Left lobe of liver (tissue), 2 donors: ENCODE measurements at places on chromosomes 6 and 20.

DNA sequence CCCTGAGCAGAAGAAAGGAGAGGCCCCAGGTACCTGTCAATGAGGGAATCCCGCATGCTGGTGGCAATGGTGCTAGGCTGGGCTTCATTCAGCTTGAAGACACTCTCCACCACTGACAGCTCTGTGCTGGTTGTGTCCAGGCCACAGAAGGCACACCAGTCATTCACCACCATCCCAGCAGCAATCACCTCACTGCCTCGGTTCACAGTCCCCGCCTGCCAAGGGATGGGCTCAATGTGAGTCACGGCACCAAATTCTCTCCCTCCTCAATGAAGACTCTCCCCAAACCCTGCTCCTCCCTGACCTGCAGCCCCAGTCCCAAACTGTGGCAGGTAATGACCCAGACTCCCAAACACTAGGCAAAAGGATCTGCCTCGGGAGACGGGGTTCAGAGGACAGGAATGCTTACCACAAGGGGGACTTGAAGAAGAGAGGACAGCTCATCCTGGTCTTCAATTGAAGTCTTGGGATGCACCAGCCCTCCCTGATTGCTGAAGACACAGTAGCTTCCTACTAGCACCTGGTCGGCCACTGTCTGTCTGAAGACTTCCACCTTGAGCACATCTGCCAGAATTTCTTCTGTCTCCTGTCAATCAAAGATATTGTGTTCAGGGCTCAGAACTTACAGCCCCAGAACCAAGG is 1.7 kb upstream of the MMP24OS start:
- no peak for DNase-seq

DNA sequence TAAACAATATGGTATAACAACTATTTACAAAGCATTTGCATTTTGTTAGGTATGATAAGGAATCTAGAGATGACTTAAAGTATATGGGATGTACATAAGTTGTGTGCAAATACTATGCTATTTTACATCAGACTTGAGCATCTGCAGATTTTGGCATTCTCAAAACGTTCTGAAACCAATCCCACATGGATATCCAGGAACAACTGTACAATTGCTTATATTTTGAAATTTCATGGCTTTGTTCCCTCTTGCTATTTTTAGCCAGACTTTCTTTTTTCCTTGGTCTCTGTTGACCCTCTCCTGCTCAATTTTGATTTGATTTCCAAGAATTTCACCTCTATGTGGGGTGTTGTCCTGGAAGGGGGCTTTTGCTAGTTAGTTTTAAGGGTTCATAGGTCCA is 32.9 kb upstream of the UST start:
- DNase-seq, result no peak

DNA sequence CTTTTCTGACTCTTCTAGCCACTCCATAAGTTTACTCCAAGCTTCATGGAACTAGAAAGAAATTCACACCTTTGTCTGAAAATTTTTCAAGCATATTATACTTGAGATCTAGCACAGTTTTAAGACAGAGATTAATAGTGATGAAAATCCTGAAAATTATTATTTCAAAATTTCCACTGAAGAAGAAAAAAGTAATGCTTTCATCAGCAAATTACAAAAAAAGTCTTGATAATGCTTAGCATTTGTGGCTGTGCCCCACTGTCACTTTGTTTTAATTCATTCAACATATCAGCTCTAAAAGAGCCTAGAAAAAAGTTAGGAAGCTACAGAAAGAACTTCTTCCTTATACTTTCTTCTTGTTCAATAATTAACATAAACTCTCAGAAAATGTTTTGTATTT is 153.1 kb downstream of the DST start:
- no peak for DNase-seq

GRCh38 chr6:20182926-20183521 is 29.2 kb downstream of the MBOAT1 start:
- no peak for DNase-seq

DNA sequence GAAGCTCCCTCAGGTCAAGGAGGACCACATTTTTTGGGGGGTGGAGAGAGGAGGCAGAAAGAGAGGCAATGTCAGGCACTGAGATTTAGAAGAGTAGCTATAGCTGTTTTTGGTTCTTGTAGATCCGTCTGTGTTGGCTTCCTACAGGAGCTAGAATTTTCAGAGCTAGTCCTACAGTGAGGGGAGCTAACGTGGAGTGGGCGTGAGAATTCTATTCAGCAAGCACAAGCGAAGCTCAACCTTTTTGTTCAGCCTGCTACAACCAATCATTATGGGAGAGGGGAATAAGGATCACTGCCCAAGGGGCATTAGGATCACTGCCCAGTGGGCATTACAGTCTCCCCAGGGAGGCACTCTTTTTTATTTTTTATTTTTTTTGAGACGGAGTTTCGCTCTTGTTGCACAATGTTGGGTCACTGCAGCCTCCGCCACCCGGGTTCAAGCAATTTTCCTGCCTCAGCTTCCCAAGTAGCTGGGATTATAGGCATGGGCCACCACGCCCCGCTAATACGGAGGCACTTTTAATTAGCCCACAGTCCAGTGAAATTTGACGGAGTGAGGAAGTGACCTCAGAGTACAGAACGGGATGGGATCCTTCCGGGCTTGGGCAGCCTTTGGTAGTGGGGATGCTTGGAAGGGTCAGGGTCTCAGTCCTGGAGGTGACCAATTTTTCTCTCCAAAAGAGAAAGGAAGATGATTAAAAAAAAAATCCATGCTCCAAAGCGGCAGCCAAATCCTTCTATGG is 1.1 kb upstream of the PANK2 start:
- DNase-seq, result no peak

GRCh38 chr6:63814459-63814858 is 178.9 kb downstream of the PHF3 start:
- DNase-seq, result no peak

DNA sequence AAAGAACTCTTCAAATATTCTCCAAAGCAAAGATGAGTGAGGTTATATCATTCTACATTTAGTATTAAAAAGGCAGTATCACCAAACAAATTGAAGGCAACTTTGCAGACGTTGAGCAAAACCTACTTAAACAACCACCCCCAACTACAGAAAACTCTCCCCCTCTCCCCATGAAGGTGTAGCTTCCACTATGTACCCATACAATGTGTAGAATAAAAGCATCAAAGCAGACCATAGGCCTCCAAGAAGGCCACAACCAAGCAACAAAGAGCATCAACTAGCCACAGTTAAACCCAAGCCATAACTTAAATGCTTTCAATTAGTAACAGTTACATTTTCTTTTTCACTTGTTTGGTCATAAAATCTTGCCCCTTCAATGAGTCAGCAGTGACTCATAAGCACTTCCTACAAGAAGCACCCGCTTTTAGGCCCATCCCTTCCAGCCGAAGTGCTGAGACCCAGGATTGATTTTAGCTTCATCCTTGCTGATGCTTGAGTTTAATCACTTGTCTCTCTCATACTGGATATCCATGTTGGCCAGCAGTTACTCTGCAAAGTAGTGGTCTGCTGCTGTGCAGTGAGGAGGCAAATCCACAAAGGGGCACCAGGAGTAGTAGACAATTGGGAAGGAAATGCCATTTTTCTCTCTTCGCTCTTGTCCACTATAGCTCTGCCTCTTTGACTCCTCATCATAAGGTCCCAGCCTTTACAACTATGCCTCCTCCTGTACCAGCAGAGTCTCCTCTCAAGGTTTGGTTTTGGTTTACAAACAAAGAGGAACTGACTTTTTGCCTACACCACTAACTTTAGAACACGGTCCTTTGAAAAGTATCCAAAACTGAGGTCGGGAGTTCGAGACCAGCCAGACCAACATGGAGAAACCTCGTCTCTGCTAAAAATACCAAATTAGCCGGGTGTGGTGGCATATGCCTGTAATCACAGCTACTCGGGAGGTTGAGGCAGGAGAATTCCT is 8.4 kb upstream of the NUP153 start:
- DNase-seq, result no peak

DNA sequence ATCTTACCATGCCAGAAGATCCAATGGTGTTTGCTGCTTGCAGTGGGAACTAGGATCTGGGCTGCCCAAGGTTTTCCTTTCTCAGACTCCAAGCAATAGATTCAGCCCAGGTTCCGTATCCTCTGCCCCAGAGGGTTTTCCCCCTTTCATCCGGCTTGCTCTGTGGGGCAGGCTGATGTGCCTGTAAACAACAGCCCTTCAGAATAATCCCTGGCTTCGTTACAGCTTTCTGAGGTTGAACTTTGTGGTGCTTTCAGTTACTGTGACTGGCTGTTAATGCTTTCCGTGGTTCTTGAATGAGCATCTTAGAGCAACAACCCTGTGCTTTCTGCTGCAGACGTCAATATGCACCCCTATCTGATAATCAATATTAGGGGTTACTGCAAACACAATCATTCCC is 400.4 kb downstream of the BTBD3 start:
- peak; percentile 53 for DNase-seq
